ELF-1 (cell line): ENCODE measurements at places on chromosomes 13 and 19.

- DNase-seq = peak; percentile 49
These were observed 4.6 kb upstream of the EPS8L1 start for GRCh38 chr19:55071129-55071502.

DNA sequence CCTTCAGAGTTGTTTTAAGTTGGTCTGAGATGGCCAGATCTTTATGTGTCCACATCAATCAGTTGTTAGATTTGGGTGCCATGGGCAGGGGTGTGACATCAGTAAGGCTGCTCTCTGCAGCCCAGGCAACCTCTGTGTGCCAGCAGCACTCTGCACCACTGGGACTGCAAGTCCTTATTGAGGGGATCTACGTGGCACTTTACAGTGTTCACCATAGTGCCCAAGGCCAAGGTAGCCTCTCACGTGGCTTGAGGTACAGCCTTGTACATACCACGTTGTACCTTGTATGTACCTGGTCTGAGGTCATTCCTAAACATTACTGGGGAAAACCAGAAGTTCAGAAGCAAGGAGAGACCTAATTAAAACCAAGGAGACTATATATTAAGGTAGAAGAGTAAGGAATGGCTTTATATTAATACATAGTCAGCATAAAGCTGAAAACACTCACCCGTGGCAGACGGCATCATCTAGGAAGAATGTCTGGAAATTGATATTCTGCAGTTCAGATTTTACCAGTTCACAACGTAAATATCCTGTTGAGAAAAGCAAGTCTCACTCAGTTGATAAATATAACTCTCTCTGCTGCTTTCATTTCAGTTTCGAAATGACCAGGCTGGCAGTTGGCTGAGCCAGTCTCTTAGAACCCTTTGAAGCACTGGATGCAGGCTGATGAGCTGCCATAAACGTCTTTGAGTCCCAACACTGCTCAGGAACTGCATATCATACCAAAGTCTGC lies 128.8 kb downstream of the ZDHHC20 start:
- no peak for DNase-seq

GRCh38 chr13:113951246-113951999 lies 22.5 kb downstream of the C13orf46 start:
- peak; percentile 75 for DNase-seq

DNA sequence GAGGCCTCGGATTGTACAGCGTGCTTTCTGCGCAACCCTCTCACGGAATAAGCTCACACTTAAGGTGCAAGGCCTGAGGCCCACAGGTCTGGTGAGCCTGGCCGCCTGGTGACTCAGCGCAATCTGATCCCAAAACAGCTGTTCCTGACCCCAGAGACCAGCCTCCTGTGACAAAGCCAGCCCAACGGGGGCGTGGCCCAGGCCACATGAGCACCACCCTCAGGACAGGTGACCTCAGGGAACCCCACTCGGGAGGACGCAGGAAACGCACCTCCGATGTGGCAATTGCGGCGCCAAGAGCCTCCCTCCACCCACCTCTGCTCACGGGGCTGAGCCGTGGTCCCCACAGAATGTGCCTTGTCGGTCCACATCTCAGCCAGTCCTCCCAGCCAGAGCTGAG lies 26.4 kb downstream of the GRTP1 start:
- peak; percentile 54 for DNase-seq

- peak; percentile 73 for DNase-seq
These were observed at the start of gene ZNF580 for GRCh38 chr19:55640577-55641425. Gene ZNF580 (plus strand): TSS chr19:55641002. CDS start chr19:55642509, 1,507 bp downstream.

DNA sequence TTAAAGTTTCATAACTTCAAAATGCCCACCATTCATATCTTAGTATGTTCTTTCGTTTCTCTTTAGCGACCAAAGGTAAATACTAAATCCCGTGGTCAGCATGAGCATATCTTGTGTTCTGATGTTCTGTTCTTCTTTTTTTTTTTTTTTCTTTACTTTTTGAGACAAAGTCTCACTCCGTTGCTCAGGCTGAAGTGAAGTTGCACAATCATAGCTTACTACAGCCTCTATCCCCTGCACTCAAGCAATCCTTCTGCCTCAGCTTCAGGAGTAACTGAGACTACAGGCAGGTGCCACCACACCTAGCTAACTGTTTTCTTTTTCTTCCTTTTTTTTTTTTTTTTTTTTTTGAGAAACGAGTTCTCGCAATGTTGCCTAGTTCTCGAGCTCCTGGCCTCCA lies 60.9 kb upstream of the ATP12A start:
- no peak for DNase-seq

DNA sequence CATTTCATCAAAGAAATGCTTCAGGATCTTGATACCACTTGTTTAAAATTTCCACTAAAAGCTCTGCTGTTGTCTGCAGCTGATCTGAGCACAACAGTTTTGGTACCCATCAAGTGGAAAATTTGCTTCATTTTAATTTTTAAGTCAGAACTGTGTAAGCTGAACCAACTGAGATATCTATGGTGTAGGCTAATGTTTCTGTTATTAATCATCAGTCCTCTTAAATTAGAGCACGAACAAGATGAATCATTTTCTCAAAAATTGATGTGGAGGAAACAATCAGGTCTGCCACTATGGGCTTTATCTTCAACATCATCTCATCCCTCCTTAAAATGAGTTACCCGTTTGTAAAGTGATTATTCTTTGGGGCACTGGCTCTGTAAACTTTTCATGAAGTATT lies 221.5 kb upstream of the NBEA start:
- no peak for DNase-seq

GRCh38 chr19:39502640-39503417 lies 4.1 kb downstream of the DLL3 start:
- peak; percentile 82 for DNase-seq

- no peak for DNase-seq
These were observed 133.1 kb downstream of the MAB21L1 start for GRCh38 chr13:35343417-35343816.

- DNase-seq = no peak
These were observed 2245.1 kb downstream of the PCDH9 start for GRCh38 chr13:64985075-64985474.

- no peak for DNase-seq
These were observed 2.7 kb downstream of the B3GNT3 start for GRCh38 chr19:17797424-17798201.

GRCh38 chr13:53073711-53074110 lies 45.1 kb downstream of the OLFM4 start:
- DNase-seq = no peak

GRCh38 chr19:21677696-21678418 lies 89.5 kb downstream of the ZNF100 start:
- no peak for DNase-seq

- DNase-seq = no peak
These were observed 4.6 kb downstream of the NDUFA7 start for GRCh38 chr19:8316351-8317125.

DNA sequence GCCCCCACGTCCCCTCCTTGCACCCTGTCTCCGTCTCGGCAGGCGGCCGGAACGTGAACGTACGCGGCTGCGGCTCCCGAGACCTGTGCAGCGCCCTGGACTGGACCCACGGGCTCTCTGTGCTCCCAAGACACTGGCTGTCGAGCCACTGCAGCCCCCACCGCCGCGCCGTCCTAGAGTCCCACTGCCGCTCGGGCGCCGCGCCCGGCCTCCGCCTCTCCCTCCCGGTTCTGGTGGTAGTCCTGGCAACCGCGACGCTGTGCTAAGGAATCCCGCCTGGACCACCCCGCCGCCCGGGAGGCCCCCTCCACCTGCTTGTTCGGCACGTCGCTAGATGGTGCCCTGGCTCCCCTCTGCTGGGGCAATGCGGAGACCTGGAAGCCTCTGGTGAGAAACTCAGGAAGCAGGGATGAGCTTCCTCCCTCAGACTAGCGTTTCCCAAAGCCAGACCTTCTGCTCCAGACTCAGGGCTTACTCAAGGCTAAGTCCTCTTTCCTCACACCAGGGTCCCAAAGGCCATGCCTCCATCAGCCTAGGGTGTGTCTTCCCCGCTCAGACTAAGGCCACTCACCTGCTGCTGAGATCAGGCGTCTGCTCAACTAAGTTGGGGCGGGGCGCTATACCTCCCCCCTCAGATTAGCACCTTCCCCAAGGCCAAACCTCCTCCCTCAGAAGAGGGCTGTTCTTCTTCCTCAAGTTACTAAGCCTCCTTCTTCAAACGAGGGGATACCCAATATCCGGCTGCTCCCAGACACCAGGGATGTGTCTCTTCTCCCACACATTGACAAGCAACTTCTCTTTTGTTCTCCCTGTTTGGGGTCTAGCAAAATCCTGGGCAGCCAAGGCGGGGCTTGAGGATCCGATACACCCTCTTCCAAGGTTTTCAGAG lies 16.1 kb upstream of the IRGC start:
- DNase-seq = peak; percentile 75

DNA sequence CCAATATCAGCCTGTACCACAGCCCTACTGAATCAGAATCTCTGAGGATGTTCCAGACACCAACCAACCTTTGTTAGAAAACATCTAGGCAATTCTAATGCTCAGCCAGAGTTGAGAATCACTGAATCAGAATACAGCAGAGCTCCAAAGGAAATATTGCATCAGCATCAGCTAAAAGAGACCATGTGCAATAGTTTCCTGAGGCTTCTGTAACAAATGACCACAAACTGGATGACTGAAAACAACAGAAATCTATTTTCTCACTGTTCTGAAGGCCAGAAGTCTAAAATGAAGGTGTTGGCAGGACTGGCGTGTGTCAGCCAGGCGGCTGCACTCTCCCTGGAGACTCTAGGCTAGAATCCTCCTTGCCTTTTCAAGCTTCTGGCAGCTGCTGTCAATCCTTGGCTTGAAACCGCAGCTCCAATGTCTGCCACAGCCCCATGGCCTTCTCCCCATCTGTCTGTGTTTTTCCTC lies 1.2 kb upstream of the DCT start:
- no peak for DNase-seq

GRCh38 chr19:30682999-30683536 lies 310.9 kb downstream of the ZNF536 start:
- peak; percentile 62 for DNase-seq

DNA sequence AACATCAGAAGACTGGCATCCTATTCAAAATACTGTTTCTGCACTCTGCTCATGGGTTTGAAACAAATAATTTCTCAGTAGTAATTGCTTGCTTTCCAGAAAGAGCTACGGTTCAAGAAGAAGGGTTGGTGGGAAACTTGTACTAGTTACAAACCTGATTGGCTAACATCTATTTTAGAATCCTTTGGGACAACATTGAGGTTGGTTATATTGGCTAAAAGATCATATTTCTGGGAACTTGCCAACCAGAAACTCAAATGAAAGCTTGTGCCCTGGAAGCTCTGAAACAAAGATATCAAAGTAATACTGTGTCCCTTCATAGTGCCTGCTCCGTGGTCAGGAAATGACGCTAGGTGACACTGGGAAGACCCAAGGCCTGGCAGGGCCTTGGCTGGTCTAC lies 141.7 kb downstream of the LACC1 start:
- no peak for DNase-seq

DNA sequence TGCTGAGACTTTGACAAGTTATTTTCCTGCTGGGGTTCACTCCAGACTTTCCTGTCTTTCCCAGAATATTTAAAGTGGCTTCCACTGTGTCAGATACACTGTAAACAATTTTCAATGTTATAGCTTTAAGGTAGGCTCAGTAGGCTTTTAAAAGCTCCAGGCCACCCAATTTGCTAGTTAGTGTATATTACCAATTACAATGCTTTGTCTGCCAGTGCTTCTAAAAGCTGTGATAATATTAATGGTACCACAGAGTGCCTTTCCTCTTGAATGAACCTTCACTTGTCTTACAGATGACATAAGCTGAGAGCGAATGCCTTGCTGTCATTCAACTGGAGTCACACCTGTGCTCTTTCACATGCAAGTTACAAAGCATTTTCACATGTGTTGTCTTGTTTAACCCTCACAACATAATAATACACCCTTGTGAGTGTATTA lies 239.7 kb upstream of the HTR2A start:
- DNase-seq = no peak

DNA sequence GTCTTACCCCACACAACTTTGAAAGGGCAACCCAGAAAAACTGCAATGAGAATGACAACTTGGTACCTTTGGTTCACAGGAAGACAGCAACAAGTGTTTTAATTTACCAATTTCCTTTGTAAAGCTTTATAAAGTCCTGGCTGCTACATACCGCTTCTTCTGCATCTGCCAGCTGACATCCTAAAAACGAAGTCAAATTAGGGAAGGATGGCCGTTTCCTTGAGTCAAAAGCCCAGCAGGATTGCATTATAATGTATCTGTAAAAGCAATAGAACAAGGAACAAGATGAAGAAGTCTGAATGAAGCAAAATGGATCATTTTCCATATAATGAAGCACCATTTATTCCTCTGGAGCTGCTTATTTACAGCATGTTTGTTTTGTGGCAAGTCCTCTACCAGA lies 25.8 kb upstream of the URAD start:
- no peak for DNase-seq

- peak; percentile 71 for DNase-seq
These were observed 718 bp downstream of the CDK8 start for GRCh38 chr13:26254583-26255111.

- DNase-seq = no peak
These were observed 16.0 kb downstream of the FXYD5 start for GRCh38 chr19:35170359-35171061.

DNA sequence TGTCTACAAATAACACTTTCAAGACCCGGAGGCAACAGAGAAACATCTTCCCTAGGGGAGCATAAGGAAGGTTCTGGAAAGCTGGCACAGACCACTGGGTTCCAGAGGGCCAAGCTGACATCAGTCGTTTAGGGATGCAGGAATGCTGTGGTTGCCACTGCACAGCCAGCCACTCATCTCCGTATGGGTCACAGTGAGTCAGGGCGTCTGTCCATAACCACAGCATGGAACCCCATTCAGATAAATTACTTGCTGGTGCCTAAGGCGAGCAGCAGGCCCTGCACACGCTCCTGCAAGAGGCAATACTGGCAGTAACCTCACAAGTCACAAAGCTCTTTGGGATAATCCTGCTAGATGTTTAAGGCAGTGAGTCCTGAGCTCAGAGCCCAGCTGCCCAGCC lies 140.9 kb upstream of the UBL3 start:
- no peak for DNase-seq

GRCh38 chr13:103884101-103884723 lies 818.0 kb upstream of the SLC10A2 start:
- no peak for DNase-seq

DNA sequence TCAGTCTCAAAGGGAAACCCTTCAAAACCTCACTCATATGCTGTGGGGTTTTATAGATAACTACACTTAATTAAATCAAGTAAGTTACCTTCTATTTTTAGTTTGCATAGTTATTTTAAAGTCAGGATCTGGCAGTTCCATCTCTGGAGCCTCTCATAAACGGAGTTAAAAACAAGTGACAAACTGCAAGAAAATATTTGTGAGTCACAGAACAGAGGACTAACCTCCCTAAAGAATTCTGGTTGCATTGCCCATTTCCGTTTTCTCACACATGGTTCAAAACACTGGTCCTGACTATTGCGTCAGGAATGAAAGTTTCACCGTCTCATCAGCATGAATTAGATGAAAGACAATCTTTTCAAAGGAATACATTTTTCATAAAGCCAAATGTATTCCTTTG lies 10.6 kb downstream of the RXFP2 start:
- DNase-seq = no peak

GRCh38 chr13:93847162-93847561 lies 620.6 kb downstream of the GPC6 start:
- no peak for DNase-seq
